ENCODE measurements at places on chromosomes 5 and 9.

DNA sequence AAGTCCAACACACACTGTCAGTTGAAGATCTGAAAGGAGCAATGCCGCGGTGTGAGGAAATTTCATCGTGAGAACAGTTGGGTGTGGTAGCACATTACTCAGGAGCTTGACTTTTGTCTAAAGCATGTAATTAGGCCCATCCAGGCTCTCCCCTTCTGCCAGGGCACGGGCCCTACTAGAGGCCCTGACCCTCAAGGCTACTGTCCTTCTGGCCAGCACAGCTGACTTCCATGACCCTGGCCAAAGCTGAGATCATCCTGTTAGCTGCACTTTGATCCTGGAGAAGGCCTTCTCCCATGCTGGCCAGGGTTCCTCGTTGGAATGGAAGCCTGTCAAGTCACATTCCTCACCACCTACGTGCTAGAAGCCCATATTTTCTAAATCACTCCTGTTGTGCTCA, 77.8 kb upstream of the SLC1A3 start:
- DNase-seq: no peak

DNA sequence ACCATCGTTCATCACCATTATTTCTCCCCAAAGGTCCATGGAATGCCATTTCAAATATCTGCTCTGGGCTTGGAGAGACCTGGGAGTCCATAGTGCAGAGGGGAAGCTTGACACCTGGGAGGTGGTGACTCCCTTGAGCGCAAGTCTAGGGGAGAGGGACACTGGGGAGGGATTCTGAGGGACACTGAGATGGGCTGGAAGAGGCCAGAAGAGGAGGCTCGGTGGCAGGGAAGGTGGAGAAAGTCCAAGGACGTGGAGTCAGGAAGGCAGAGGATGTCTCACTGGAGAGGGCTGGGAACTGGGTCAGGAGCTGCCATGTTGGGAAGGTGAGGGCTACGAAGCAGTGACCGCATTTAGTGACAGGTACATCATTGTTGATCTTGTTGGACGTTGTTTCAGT, 160.3 kb upstream of the MVB12B start:
- DNase-seq: no peak

GRCh38 chr5:127088251-127088650, 14.9 kb upstream of the C5orf63 start:
- no peak for DNase-seq

DNA sequence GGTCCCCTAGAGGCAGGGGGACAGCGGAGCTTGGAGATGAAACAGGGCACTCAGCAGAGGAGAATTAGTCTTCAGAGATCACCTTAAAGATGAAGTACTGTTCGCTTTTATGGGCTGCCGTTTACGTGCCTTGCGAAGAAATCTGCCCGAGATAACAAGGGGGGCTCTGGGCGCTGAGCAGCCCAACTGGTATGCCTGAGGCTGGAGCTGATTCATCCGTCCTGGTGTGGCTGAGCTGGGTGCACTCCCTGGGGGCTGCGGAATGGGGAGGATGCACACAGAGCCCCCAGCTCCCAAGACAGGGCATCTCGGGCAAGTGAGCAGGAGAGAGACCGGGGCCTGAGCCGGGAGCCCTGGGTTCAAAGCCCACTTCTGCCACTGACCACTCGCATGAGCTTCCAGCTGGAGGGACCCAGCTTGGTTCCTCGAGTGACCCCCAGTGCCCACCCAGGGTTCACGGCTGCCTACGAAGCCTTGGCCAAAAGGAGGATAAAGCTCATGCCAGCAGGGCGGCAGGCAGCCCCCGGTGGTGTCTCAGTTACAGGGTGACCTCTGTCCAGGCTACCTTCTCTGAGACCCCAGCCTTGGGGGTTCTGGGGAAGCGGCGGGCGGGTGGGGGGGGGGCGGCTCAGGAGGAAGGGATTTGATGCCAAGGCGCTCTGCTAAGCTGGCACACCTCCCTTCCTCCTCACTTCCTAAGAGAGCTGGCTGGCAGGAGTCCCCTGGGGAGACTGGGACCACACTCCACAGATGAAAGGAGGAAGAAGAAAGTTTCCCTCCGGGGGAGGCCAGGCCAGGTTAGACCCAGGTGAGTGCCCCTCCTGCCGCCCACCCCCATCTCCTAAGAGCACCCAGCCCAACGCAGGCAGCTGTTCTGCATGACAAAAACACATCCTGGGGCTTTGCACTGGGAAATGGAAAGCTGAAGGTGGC, 5.7 kb downstream of the FIBCD1 start:
- DNase-seq: no peak

DNA sequence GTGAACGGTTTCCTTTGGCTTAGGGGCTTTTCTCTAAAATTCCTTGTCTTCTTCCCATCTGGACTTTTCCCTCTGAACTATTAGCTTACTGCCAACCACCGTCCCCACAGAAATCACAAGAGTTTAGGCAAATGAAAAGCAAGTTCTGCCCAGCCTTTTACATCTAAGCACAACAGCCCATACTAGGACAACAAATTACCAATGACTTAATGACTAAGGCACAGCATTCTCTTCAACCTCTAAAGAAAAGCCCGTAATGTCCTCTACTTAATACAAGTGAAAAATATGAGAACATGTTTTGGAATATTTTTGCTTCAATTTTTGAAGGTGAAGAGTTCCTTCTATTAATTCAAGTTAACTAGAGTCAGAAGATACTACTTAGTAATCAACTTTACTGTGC, 1.2 kb downstream of the ZBTB5 start:
- DNase-seq: no peak

- DNase-seq: no peak
Observed at GRCh38 chr9:36934478-36935065, 99.5 kb downstream of the PAX5 start.

DNA sequence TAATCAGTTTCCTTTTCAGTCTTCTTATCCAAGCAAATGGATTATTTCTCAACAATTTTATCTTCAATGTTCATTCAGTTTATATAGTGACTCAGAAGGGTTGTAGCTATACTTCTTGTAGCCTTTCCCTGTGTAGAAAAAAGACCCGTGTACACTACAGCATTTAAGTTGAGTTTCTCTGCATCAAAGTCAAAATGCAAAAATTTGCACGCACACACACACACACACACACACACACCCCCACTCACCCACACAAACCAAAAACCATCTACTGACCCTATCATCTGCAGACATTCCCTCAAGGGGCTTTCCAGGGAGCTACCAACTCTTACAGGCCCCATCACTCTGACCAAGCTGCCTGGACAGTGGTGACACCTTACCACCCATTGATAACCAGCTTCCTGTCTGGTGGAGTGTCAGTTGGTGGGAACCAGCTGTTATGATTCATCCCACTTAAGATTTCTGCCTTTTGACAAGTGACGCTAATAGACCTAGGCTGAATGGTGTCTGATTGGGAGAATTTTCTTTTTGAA, 12.2 kb upstream of the ELL2 start:
- no peak for DNase-seq

DNA sequence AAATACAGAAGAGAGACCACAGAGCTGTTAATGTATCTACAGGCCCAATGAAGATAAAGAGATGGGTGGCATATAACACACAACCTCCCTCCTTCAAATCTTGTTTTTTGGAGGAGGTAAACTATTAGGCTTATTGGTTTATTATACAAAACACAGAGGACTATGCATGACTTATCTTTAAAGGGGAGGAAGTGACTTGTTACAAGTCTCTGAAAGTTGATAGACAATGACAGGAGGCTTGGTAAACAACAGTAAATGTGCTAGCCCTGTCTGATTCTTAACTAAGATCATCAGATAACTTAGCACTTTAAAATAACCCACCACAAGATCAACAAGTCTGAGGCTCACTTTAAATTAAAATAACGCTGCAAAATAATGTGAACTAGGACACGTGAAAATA, 219.0 kb downstream of the MLLT3 start:
- peak; percentile 70 for DNase-seq

GRCh38 chr5:118467103-118467502, 521.2 kb downstream of the DTWD2 start:
- DNase-seq: no peak

- no peak for DNase-seq
Observed at GRCh38 chr5:115472271-115473025, 72.1 kb downstream of the FEM1C start.

GRCh38 chr5:135881244-135881643, 14.4 kb downstream of the IL9 start:
- no peak for DNase-seq

GRCh38 chr5:65803699-65804391, 81.8 kb downstream of the NLN start:
- DNase-seq: peak; percentile 48

- DNase-seq: no peak
Observed at GRCh38 chr5:143093452-143094086, 309.9 kb downstream of the NR3C1 start.
